DMS 273 treated with DMSO at 0.1 percent for 48 hours (cell line): ENCODE measurements at places on chromosomes 11 and 22.

- no peak for DNase-seq
These were observed 67.9 kb downstream of the ZC3H12C start for GRCh38 chr11:110161061-110161460.

DNA sequence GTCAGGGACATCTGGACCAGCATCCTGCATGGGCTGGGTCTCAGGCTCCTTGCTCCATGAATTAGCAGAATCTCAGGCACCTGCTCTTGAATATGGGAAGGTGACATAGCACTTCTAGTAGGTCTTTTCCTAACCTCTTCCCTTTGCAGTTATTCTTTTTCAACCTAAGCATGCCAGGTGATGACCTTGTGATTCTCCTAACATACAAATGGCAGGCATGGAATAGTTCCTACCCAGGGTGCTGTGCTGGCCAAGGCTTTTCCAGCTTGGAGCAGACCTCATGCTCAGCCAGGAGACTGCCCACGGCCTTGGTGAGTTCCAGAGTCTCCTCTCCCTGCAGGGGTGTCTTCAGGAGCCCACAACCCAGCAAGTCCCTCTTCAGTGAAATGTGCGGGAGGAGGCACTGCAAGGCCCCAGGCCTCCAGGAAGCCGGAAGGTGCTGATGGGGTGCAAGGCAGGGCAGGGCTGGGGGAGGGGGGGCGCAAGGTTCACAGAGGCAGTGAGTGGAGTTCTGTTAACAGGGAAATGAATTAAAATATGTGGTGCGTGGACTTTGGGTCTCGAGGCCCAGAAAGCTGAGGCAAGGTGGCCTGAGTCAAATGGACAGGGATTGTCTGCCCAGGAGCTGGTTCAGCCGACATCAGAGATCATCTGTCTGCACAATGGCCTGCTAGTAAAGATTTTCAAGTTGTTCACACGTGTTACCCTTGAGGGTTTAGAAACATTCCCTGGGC is 75.9 kb upstream of the SEPTIN5 start:
- no peak for DNase-seq

GRCh38 chr11:6646918-6647679 is 8.5 kb downstream of the DCHS1 start:
- no peak for DNase-seq

DNA sequence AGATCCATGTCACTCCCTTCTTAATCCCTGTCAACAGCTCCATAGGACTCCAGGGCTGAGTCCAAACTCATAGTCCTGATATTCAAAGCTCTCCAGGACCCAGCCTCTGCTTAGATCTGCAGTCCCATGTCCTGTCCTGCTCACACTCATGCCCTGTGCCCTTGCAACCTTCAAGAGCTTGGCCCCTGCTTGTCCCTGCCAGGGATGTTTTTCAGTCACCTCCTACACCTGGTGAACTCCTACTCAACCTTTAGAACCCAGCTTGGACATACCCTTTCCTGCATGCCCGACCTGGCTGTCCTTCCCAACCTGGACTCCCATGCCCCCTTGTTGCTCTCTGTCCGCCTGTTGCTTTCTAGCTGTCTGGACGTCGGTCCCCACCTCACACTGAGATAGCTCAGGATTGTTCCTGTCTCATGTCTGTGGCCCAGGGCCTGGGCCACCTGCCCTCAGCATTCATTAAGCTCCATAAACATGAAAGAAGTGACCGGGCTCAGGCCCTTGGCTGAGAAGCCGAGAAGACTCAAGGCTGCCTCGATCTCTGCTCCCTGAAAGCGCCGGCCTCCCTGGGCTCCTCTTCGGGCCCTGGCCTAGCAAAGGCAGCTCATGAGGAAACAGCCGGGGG is 48.8 kb upstream of the RTL6 start:
- no peak for DNase-seq

DNA sequence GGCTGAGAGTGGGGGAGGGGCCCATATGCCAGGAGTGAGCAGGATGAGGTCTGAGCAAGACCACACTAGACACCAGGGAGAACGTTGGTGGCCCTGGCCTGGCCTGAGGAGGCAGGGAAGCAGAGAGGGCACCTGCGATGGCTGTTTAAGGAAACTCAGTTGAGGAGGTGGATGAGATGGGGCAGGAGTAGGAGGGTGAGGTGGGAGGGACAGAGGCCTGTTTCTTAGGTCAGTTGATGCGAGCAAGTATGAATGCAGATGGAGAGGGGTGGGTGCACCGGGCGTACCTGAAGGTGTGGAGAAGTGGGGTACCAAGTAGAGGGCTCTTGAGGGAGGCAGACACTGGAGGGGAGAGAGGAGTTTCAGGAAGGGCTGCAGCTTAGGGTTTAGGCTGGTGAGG is 10.6 kb upstream of the MPPED1 start:
- no peak for DNase-seq

GRCh38 chr22:48888466-48889208 is 939.0 kb downstream of the BRD1 start:
- no peak for DNase-seq
